ENCODE measurements at places on chromosomes 12 and 14.

DNA sequence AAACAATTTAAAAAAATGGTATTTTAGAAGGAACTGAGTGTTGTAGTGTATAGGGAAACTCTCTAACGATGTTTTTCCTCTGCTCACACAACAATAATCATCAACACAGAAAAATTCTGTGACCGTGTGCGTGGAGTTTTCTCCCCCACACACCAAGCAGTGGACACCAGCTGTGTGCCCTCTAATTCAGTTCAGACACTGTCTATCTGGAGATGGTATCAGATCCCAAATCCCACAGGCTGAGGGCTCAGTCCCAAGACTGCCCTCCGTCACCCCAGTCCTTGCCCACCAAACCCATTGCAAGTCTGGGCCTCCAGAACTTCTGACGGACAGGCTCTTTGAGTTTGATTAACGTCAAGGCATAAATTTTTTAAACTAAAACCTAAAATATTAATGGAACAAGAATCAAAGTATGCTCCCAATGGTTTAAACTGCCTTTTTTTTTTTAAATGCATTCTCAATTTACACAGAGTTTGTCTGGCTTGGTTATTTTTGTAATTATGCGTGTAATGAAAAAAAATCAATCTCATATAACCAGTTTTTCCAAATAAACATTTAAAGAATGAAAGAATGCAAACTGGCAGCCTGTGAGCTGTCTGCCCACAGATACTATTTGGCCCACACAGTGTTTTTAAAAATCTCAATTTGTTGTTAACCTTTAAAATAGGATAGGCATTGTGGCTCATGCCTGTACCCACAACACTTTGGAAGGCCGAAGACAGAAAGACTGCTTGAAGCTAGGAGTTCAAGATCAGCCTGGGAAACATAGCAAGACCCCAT lies 19.2 kb downstream of the BLTP3B start:
- DNase-seq = no peak

DNA sequence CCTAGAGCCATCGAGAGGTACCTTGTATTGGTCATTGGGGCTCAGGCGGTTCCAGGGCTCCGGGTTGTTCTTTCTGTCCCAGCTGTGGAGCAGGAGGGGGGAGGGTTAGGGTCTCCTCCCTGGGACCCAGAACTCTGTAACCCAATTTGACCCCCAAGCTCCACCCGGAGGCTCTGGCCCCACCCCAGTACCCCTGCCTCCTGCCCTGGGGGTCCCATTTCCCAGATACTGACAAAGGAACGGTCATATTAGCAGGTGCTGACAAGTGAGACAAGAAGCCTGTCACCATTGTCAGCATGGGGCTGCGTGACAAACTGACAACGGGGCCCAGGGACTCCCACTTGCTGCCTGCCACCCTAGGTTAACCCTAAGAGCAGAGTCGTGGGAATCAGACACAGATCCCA lies 6.2 kb downstream of the SHMT2 start:
- DNase-seq = no peak

GRCh38 chr12:111211910-111212757 lies 156.8 kb downstream of the PHETA1 start:
- DNase-seq = no peak

DNA sequence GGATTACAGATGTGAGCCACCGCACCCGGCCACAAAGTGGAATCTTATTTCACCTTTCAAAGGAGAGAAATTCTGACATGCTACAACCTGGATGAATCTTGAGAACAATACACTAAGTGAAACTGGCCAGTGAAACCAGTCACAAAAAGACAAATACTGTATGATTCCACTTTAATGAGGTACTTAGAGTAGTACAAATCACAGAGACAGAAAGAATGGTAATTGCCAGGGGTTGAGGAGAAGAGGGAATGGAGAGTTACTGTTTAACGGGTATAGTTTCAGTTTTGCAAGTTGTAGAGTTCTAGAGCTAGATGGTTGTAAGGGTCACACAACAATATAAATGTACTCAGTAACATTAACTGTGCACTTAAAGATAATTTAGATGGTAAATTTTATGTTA lies 33.4 kb downstream of the ADIPOR2 start:
- DNase-seq = no peak

DNA sequence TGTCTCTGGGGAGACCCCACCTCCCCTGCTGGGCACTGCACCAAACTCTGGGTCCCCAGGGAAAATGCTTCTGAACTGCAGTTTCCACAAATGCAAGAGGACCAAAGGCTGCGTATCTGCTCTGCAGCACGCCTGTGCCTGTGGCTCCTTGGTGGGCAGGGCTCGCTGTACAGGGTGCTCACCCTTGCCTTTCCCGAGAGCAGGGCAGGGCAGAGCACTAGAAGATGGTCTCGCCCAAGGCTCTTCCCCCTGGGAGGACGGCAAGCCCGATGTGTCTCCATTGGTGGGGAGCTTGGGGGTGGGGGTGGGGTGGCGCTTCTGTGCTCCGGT lies 175.3 kb upstream of the RTL1 start:
- DNase-seq = no peak
